Activated CD4-positive, alpha-beta T cell treated with anti-CD3 and anti-CD28 coated beads, Interleukin-2, amount 10 ng/mL, durations not matched to agents 7 days and 5 days (primary cell): ENCODE measurements at places on chromosomes 5 and 9. TPM values are rescaled to one million over a fixed set of nuclear protein-coding genes. Genes with fewer than 3 reads are reported as not detected.
A peak's percentile ranks its signal among the peaks of the same experiment; 100 is the strongest.

The ANKRD55 gene
- 10.3 TPM for total RNA-seq

The SNCB gene
- not detected for total RNA-seq

The PAX5 gene
- total RNA-seq, result 0.12 TPM

The ACOT12 gene
- total RNA-seq, result not detected

The SHB gene
- not detected for total RNA-seq

The ASPN gene
- total RNA-seq, result not detected

The ARL10 gene
- total RNA-seq, result 5.4 TPM

The CCNJL gene
- total RNA-seq, result not detected

The LPAR1 gene
- not detected for total RNA-seq

DNA sequence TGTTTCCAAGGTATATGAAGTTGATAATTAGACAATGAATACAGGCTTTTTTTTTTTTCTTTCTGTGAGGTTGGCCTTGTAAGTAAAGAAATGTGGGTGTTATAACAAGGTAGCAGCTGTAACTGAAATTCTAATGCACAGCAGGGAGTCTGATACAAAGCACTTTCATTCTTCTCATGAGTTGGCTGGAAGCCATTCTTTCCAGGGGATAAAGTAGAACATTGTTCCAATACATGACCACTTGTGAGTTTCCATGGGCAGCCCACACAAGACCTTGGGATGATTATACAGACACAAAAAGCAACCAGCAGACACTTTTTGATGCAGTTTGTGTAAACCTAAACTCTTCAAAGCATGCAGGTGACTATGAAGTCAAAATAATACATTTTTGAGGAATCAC is 1785.9 kb upstream of the WWC1 start:
- no peak for DNase-seq

DNA sequence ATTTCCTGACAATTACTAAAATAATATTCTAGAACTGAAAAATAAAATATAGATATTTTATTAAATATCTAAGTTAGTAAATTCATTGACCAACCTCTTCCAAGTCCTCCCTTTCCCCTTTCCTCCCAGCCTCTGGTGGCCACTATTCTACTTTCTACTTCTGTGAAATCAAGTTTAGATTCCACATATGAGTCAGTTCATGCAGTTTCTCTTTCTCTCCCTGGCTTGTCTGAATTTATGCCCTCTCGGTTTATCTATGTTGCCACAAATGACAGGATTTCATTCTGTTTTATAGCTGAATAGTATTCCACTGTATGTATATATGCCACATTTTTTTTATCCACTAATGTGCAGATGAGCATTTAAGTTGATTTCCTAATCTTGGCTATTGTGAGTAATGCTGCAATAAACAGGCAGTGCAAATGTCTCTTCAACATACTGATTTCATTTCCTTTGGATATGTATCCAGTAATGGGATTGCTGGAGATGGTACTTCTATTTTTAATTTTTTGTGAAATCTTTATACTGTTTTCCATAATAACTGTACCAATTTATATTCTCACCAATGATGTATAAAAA is 52.3 kb downstream of the WDR36 start:
- DNase-seq, result no peak

- DNase-seq, result no peak
These were observed 23.0 kb upstream of the GOLM1 start for GRCh38 chr9:86122311-86122710.

GRCh38 chr5:10453545-10453944 is 11.9 kb downstream of the ROPN1L start:
- no peak for DNase-seq

- peak; percentile 37 for DNase-seq
These were observed 22.7 kb upstream of the LECT2 start for GRCh38 chr5:135977375-135977928.

DNA sequence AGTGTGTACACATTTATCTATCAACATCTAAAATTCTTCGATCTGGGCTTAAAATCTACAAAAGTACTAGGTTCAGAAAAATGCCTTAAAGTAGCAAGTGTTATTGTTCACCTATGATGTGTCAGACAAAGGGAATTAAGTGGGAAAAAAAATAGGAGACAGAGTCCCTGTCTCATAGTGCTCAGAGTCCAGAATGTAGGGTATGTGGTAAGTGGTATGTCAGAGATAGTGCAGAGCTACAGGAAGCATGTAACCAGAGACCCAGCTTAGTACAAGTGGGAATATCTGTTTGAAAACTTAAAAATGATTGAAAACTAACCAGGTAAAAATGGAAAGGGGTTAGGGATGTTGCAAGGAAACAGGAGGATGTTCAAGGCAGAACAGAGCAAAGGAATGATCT is 482.8 kb downstream of the ELAVL2 start:
- DNase-seq, result no peak

- DNase-seq, result no peak
These were observed 36.8 kb upstream of the UNC5A start for GRCh38 chr5:176773408-176774035.

DNA sequence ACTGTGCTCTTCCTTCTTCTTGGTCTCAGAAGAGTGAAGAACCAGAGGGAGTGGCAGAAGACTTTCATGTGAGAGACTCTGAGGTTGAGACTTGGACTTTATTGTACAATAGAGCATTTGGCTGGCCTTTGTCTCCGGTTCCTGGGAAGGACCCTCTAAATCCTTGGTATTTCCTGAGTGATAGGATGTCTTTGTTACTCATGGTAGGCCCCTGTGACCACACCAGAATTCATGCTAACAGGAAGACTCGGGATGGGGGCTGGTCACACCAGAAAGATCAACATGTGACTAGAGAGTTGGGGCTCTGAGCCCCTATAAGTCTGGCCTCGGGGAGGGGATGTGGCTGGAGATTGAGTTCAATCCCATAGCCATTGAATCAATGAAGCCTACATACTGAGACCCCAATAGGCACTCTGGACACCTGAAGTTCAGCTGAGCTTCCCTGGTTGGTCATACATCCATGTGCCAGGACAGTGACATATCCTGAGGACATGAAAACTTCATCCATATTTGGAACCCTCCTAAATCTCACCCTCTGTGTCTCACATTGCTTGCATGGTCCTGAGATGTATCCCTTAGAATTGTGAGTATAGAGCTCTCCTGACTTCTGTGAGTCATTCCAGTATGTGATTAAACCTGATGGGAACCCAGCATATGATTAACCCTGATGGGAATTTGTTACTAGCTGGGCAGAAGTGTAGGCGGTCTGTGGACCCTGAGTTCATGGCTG is 201.7 kb downstream of the GADD45G start:
- DNase-seq, result no peak

GRCh38 chr9:16289639-16290038 is 580.8 kb downstream of the BNC2 start:
- DNase-seq, result no peak

- DNase-seq, result no peak
These were observed 35.5 kb upstream of the GLRX start for GRCh38 chr5:95858023-95858461.

- no peak for DNase-seq
These were observed 41.0 kb upstream of the DMRT3 start for GRCh38 chr9:935348-935965.

DNA sequence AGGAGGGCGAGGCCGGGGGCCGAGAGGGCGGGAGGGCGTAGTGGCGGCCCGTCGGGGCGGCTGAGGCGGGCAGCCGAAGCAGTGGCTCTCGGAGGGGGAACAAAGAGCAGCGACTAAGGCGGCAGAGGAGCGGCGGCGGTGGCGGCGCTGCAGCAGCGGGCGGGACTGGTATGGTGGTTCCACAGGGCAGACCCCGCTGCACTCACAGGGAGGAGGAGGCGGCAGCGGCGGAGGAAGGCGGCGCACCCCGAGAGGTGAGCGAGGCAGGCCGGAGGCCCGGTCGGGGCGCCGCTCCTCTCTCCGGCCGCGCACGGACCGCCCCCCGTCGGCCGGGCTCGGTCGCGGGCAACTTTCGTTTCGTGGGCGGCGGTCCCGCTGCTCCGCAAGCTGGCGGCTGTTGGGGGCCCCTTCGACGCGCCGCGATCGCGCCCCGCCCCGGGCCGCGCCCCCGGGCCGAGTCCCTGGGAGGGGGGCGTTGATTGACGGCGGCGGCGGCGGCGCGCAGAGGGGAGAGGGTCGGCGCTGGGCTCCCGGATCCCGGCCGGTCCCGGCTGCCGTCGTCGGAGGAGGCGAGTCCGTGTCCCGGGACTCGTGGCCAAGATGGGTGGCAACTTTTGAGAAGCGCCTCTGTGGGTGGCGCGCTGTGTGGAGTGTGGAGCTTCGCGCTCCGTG is 467 bp downstream of the CNOT6 start:
- peak; percentile 44 for DNase-seq

DNA sequence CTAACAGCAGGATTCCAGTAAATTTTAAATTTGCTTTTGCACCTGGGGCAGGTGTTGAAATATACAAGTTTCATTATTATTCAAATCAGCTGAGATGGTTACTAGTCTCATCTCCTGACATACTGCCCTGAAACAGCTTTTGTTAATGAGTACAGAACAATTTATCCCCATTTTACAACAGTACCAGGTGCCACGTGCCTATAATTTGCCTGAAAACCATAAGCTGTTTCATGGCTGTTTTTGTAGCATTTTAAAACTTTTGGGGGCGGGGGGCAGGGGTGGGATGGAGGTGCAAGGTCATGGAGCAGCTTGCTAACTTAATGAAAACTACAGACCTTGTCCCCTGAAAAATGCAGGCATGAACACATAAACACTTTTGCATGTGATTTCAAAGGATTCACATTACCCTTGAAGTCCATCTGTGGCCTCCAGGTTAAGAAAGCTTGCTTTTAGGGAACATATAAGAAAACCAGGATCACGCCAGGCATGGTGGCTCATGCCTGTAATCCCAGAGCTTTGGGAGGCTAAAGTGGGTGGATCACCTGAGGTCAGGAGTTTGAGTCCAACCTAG is 42.1 kb downstream of the TIMD4 start:
- DNase-seq, result no peak

DNA sequence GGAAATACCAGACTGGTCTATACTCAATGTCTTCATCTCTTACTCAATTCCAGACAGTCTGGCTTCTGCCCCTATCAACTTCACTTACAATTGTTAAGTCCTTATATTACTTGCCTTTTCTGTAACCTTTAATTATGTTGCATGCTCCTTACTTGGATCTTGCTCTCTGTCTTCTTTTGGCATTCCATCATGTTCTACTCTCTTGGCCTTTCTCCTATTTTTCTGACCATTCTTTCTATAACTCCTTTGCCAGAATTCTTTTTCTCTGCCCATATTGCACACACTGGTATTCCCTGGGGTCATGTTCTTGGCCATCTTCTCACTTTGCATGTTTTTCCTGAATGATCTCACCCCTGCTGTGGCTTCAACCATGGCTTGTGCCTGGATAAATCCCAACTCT is 209.8 kb upstream of the ZNF462 start:
- no peak for DNase-seq

- no peak for DNase-seq
These were observed 116.0 kb downstream of the TRPM6 start for GRCh38 chr9:74771672-74772071.

DNA sequence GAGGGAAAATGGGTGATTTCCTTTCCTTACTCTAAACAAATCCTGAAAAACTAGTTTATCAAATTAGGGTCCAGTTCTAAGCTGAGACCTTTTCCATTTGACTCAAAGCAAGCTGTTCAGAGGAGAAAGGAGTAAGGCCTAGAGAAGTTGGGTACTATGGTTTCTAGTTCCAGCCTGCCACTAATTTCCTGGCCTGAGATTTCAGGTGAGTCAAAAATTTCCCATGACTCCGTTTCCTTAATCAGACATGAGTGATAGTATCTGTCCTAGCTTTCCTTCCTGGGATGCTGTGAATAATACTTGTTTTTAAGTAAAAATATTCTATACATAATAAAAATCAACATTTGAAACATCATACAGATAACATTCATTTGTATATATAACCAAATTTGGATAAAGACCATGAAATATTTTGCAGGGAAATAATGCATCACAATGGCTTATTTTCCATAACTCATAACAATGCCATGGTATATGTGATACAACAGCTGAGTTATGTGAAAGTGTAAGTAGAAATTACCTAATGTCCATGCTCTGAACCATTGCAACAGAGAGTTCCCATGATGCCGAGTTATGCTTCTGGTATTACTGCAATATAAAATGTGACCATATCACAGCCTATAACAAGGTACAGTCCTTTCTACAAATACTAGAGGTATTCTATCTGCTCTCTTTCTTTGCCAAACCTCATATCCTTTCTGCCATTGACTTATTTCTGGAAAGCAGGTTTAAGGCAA is 142.7 kb downstream of the MLLT3 start:
- DNase-seq, result no peak

DNA sequence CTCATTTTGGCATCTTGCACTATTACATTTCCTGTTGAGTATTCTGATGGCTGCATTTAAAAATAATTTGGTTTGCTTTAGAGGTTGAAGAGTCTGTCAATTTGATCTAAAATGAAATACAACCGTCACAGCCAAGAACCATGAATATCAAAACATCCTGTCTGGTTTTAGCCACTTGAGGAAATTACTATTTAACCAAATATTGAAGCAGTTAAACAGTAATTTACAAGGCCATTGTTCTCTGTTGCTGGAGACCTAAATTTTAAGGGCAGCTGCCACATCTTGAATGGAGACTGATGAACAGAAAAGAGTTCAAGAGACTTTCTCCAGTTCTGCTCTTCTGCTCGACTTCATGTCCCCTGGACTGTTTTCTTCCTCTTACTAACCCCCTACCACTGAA is 549.4 kb downstream of the LRRC70 start:
- DNase-seq, result no peak
